Fibroblast of skin of left biceps (primary cell): ENCODE measurements at places on chromosomes 2 and 18.

GRCh38 chr2:3270095-3270478, 107.5 kb downstream of the EIPR1 start:
- no peak for DNase-seq

DNA sequence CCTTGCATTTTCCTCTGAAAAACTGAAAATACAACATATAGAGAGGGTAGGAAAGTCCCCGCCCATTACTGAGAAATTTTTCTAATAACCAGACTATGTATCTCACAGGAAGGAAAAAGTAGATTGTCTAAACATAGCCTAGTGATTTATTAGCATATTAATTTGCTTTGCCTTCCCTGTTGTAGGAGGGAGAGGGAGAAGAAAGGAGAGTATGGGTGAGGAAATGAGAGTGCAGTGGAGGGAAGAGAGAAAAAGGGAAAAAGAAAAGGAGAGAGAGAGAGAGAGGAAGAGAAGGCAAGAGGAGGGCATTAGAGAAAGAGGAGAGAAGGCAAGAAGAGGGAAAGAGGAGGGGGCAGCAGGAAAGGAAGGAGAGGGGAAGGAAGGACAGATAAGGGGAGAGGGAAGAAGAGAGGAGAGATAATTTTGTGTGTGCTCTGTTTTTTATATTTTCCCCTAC, 3.6 kb upstream of the KYNU start:
- DNase-seq = no peak

GRCh38 chr2:16273111-16273510, 332.8 kb downstream of the MYCN start:
- no peak for DNase-seq

- DNase-seq = no peak
These were observed 37.1 kb downstream of the AGFG1 start for GRCh38 chr2:227509076-227509475.

DNA sequence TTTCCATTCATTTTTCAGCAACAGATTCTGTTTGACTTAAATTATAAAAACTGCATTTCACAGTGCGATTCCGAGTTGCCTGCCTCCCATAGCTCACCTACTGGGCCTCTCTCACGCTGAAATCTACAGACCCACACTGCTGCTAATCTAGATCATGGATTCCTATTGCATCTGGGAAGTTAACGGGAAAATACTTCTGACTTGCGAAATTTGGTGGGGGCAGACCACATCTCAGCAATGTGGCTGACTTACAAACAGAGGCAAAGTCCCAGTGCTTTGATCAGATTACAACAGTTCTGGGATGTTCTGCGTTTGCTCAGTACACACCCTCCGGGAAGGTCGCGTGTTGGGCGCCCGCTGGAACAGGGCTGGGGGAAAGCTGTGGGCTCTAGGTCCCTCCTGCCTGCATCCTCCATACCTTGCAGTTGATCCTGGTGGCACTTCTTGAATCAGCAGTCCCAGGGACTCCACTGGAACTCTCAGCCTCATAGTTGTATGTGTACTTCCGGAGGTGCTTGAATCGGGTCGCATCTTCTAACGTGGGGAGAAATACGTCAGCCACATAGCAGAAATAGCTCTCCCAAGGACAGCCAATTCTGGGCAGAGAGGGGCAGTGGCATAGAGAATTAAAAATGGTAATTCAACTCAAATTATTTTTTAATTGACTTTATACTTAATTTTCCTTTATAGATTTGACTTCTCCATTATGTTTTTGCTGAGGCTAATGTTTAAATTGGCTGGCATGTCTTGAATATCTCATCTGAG, 1.7 kb downstream of the APOB start:
- DNase-seq = no peak

DNA sequence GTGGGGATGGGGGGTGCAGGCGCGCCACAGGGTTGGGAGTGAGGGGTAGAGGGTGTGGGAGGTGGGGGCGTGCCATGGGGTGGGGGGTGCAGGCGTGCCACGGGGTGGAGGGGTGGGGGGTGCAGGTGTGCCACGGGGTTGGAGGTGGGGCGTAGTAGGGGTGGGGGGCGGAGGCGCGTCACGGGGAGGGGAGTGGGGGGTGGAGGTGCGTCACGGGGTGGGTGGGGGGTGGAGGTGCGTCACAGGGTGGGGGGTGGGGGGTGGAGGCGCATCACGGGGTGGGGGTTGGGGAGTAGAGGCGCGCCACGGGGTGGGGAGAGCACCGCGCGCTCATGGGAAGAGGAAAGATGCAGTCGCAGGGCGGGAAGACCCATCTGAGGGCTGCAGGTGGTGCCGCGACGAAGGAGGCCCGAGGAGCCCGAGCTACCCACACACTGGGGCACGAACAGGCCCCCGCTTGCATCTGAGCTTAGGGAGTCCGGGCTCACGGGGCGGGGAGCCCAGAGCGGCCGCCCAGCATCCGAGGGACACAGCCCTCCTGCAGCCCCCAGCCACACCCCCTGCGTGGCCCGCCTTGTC, 37.5 kb downstream of the SNED1 start:
- DNase-seq = no peak

DNA sequence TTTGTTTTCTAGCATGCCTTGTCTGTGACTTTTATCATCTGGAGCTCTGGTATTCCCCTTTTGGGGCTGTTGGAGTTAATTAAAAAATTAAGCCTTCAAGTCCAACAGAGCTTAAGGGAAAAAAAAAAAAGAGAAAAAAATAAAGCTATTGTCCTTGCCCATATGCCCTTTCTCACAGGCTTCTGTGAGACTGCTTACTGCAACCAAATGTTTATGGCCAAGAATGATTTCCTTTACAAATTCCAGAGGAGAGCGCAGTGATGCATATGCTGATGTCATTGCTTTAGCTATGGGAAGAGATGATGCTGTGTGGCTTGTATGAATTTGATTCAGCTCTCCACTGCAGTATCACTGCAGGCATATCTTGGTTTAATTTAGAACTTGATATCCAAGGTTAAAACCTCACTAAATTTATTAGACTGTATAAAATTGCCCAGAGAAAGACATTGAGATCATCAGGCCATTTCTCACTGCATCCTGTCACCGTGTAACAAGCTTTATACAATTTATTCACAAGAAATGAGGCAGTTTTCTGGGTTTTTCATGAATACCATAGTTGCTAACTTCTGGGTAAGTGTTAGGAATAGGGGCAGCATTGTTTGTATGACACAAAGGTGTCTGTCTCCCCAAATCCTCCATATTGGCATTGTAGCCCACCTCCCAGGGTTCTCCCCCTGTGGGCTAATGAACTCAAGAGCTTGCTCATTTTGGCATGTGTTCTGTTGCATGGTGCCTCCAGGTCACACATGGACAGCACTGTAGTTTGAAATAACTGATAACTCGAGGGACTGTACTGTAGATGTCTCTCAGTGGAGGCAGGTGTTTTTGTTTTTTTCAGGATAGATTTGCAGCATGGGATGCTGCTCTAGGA, 85.0 kb downstream of the TANC1 start:
- DNase-seq = peak; percentile 77

DNA sequence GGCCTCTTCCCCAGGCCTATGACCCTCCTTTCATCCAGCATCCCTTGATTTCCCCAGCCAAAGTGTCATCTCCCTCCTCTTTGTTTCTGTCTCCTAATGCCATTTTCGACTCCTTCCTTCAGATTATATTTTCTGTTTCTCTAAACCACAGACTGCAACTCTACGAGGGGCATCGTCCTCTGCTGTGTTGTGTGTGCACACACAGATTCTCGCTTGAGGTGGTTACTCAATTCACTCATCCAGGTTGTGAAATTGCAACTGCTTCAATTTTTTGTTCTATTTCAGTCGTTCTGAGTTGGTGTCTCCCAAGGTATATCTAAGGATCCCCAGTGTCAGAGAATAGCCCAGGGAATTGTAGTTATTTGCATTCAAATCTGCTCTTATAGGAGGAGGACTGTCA, 113.5 kb upstream of the NDUFV2 start:
- no peak for DNase-seq

GRCh38 chr2:80719607-80720006, 415.1 kb upstream of the LRRTM1 start:
- no peak for DNase-seq

DNA sequence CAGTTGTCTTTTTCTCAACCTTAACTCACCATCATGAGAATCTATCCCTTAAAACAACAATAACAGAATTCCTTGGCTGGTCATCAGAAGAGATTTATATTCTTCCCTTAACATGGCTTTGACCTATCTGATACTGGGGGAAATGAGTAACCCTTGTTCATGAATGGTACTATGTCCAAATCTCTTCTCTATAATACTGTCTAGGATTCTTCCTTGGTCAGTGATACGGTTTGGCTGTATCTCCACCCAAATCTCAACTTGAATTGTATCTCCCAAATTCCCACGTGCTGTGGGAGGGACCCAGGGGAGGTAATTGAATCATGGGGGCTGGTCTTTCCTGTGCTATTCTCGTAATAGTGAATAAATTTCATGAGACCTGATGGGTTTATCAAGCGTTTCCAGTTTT, 282.0 kb upstream of the SIX2 start:
- no peak for DNase-seq

GRCh38 chr18:77068321-77069312, 64.0 kb downstream of the MBP start:
- DNase-seq = no peak

- no peak for DNase-seq
These were observed 335.2 kb downstream of the KCNJ3 start for GRCh38 chr2:155033652-155034051.

- no peak for DNase-seq
These were observed 118.0 kb downstream of the PLB1 start for GRCh38 chr2:28613633-28614501.

DNA sequence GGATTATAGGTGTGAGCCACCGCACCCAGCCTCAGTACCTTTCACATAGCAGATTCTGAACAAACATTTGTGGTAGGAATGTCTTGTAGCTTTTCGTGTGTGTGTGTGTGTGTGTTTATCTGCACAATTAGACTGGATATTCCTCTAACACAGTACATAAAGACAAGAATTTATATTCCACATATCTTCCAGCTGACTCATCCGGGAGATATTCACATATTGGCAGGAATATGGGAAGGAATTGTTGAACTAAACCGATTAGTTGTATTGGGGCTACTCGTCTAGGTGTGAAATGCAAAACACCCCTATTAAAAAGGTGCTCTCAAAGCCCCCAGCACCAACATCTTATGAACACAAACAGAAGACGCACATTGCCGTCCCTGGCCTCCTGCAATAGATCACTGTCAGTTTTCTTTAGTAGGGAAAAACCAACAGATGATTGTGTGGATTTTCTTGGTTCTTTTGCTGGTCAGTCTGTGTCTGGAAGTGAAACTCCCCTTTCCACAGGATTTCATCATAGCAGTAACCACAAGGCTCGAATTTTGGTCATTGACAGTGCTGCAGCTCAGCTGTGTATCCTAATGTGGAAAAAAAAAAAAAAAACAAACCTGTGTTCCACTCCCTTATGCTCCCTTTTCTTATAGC, 208.5 kb upstream of the ACVR2A start:
- DNase-seq = peak; percentile 54

- no peak for DNase-seq
These were observed 162.3 kb upstream of the VRK2 start for GRCh38 chr2:57884281-57884680.

GRCh38 chr2:7773362-7774360, 856.4 kb downstream of the RNF144A start:
- DNase-seq = no peak

- no peak for DNase-seq
These were observed 1003.2 kb upstream of the FAM98A start for GRCh38 chr2:34602262-34602661.

DNA sequence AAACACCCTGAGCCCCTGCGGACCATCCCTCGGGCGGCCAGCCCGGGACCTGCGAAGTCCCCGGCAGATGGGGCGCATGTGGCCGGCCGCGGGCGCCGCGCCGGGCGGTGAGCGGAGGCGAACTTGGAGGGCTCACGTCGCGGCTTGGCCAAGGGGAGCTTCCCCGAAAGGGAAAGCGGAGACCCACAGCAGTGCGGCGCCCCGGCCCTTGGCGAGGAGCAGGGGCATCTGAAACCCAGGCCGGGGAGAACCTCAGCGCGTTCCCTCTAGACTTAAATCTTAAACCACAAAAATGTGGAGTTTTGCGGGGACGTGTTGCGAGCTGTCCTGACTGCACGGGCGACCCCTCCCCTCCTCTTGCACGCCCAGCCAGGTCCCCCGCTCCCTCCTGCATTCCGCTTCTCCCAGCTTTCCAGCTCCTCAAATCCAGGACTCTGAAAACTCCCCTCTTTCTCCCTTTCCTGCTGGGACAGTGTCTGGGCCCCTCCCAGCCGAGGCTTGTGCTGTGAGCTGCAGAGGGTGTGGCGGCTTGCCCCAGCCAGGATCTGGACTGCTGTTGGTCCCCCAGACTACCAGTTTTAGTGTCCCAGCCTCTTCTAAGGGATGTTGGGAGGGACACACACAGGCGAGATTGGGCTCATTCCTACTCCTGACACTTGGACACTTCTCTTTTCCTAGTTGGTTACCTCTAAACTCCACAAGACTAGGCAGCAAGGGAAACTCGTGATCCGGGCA, 1.3 kb downstream of the FMNL2 start:
- DNase-seq = no peak

GRCh38 chr18:67776929-67777328, 260.4 kb upstream of the DSEL start:
- no peak for DNase-seq

DNA sequence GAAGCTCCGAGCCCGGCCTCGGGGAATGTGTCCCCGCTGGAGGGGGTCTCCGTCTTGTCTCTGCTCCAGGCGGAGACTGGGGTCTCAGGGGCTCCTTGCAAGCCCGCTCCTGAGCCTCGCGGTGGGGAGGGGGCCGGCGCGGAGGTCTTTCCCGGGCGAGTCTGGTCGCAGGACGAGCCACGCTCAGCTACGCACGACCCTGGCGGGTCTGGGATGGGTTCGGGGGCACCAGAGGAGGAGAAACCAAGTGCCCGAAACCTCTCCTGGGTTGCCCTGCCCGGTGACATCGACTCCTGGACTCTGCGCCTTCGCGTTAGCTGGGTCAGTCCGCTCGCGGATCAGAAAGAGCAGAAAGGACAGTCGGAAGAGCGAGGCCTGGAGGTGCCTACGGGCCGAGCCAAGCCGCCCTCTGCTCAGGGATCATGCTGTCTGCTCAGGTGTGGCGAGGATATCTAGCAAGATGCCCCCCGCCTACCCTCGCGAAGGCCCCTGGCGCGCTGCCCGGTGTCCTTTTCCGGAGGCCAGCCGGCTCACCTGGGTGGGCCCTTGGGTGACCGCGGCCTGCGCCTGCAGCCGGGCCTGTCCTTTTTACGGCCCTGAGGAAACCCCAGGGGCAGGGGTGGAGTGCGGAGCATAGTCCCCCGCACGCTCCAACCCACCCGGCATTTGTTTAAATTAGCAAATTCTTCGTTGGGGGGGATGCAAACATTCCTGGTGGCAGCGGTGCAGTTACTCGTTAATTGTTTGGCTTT, 58.7 kb downstream of the SNORC start:
- no peak for DNase-seq

- peak; percentile 56 for DNase-seq
These were observed 102.0 kb downstream of the PLA2R1 start for GRCh38 chr2:159960414-159960813.
